Myometrial cell (primary cell): ENCODE measurements at places on chromosomes 2 and 18. TPM values are rescaled to one million over a fixed set of nuclear protein-coding genes. Genes with fewer than 3 reads are reported as not detected.

HOXD9 gene
- 3.2 and 5.8 TPM in 2 replicates for total RNA-seq

TBR1 gene
- total RNA-seq = not detected in 2 replicates

LIMS3 gene
- 1.6 and 10.1 TPM in 2 replicates for total RNA-seq

ABCG8 gene
- total RNA-seq = not detected in 2 replicates

CCL20 gene
- 0.18 and 0.86 TPM in 2 replicates for total RNA-seq

CRYGC gene
- not detected in 2 replicates for total RNA-seq

CDK5R2 gene
- total RNA-seq = 0.71 TPM in 1 of 2 replicates, not detected in the other

DSG1 gene
- total RNA-seq = not detected in 2 replicates

CERS6 gene
- total RNA-seq = 8.1 and 10.5 TPM in 2 replicates

ZSCAN30 gene
- 7.5 and 13.1 TPM in 2 replicates for total RNA-seq

HOXD13 gene
- total RNA-seq = 0.29 and 0.53 TPM in 2 replicates

GDF7 gene
- total RNA-seq = under 0.01 and 0.53 TPM in 2 replicates

REV1 gene
- 11.5 and 15.2 TPM in 2 replicates for total RNA-seq

SALL3 gene
- total RNA-seq = not detected in 2 replicates

IL1B gene
- 0.18 TPM in 1 of 2 replicates, not detected in the other for total RNA-seq

NIFK gene
- total RNA-seq = 28.8 and 70.9 TPM in 2 replicates

GPR39 gene
- 9.2 and 13.5 TPM in 2 replicates for total RNA-seq

ARL5A gene
- total RNA-seq = 38.6 and 38.9 TPM in 2 replicates

PNO1 gene
- total RNA-seq = 11.8 and 12.4 TPM in 2 replicates

TET3 gene
- total RNA-seq = 1.6 and 2.0 TPM in 2 replicates

KIDINS220 gene
- total RNA-seq = 24.2 and 29.4 TPM in 2 replicates

GPAT2 gene
- total RNA-seq = 3.0 and 9.2 TPM in 2 replicates

TMEM37 gene
- 3.2 and 4.1 TPM in 2 replicates for total RNA-seq
